Stimulated activated CD4-positive, alpha-beta T cell treated with anti-CD3 and anti-CD28 coated beads, Interleukin-1b, Interleukin-23, amount 100 ng/mL, for 48 hours (primary cell): ENCODE measurements at places on chromosomes 4 and X.
A peak's percentile ranks its signal among the peaks of the same experiment; 100 is the strongest.

DNA sequence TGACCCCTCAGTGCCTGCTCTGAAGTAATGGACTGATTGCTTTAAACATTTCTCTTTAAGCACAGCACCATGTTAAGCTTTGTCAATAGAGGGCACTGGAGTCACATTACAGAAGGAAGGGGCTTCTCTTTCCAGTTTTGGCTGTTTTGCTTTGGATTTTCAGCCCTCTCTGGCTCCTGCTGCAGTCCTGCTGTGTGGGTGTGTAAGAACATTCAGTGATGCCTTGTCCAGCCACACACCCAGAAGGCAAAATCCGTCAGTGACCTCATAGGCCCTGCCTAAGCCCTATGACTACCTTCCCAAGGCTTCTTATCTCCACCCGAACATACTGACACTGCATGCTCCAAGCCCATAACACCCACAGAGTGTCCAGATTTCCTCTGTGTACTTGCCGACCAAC is 215.3 kb upstream of the CTSO start:
- no peak for DNase-seq

DNA sequence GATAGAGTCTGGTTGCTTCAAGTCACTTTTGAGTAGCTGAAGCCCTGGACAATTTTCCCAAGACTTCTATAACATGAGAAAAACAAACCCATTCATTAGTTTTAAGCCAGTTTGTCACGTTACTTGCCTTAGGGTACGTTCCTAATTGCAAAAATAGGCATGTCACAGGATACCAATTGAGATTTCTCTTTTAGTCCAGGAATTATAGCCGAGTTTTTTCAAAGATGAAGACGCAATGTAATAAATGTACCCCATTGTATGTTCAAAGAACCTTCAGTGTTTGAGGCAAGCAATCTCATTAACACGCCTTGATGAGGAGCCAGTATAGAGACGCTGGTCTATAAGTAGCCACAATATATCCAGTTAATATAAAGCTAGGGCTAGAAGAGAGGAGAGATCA is 534.2 kb downstream of the INPP4B start:
- no peak for DNase-seq

DNA sequence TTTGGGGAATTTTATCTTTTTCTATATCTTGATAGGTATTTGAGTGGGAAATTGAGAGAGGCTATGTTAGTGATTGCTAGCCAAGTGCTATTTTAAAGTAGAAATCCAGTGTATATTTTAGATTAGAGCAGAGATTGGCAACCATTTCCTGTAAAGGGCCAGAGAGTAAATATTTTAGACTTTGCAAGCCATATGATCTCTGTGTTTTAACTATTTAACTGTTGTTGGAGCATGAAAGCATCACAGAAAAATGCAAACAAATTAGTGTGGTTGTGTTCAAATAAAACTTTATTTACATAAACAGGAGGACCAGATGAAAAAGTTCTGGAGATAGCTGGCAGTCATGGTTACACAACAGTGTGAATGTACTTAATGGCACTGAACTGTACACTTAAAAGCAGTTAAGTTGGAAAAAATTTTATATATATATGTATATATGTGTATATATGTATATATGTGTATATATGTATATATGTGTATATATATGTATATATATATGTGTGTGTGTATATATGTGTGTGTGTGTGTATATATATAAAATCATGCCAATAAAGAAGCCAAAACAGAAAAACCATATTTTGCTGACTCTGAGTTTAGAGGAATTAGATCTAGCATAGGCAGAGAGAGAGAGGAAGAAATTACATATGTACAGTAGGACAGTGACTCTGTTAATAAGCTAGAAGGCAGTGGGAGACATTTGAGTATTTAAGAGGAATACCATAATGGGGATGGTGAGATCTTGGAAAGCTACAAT is 83.4 kb downstream of the TMEM164 start:
- DNase-seq: no peak

DNA sequence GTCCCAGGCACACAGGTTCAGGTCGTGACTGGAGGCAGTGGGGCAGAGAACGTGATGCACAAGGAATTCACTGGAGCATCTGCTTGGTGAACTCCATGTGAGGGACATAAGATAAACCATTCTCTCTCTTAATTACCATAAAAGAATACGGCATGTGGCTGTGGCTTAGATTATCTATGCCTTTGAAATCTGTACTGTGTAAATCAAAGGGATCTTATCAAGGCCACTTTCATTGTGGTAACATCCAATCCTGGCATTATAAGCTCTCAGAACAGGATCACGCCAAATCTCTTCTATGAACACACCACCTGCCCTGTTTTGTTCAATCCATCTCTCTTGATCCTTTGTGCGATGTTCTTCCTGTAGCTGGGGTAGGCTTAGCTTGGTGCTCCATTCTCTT is 192.3 kb downstream of the SPATA18 start:
- DNase-seq: no peak

DNA sequence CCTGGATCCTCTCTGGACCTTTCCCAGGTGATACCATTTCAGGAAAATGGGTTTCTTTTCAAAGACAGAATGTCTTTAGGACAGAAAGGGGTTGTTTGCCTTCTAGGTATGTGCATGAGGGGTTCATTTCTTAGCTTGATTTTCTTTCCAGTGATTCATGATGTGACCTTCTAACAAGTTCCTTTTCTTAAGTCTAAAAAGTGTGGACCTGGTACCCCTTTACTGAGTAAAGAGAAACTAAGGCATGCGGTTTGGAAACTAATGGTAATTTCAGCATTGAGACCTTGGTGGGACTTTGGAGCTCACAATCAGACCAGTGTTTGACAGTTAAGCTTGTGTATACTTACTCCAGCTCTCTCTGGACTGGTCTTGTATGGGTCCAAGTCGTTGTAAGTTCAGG is 8.7 kb downstream of the ENOPH1 start:
- no peak for DNase-seq

DNA sequence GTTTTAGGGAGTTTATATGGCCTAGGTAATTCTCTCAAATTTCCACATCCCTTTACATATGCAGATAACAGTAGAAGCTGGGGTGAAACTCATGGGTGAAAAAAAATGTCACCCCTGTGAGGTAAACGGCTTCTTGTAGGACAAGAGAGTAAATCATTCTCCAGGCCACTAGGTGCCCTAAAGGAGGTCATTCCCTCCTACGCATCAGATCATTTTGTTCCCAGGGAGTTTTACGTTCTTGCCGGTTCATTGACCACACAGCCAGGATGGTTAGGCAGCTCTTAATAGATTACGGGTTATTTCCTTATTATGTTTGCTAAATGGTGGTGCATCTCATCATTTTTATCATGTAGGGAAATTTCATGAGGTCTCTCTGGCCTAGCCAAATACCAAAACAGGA is 225.8 kb upstream of the NOCT start:
- no peak for DNase-seq

- DNase-seq: no peak
Observed at GRCh38 chrX:21813612-21814368, 25.6 kb upstream of the MBTPS2 start.

GRCh38 chr4:146435962-146436361 is 85.8 kb downstream of the SLC10A7 start:
- DNase-seq: no peak

DNA sequence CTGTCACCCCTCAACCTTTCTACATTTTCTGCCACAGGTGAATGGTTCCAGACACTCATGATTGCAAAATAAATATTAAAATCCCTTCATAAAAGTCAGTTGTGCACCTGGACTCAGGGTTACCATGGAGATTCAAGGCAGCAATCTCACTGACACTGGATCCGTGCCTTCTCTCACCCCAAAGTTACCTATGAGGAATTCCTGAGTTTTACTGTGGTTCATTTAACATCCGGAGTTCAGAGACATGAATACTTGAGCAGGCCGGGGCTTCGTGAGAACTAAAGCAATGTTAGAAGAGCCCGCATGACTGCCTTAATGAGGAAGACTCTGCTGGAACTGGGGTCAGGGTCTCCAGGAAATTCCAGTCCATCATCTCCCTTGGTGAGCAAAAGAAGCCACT is 12.5 kb upstream of the CLNK start:
- DNase-seq: no peak

DNA sequence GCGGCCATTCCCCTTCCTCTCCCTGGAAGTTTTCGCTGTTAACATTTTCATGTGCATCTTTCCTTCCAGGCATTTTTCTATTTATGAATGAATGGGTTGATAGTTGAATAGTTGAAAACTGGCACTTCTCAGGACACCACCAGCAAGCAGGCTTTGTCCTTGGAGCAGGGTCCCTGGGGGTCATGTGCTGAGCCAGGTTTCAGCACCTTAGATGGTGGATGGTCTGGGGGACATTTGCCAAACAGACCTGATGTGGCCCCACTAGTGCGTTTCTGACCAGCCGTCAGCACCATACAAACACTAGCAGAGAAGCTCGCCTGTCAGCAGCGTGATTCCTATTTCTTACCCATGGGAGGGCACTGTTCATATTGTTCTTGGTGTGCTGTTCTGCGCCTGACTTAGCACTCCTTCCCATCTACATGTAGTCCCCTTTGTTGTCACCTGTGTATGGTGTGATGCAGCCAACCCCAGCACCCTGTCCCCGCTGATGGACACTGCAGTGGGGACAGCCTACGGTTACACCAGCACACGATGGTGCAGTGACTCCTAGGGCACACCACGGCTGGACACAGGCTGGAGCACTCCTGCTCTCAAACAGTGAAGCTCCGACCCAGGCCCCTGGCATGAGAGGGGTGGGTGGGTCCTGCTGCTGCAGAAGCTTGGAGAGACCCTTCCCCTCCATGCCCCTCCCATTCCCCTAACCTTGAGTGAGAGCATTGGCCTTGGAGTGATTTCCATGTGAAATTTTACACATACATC is 27.2 kb upstream of the WFS1 start:
- no peak for DNase-seq

DNA sequence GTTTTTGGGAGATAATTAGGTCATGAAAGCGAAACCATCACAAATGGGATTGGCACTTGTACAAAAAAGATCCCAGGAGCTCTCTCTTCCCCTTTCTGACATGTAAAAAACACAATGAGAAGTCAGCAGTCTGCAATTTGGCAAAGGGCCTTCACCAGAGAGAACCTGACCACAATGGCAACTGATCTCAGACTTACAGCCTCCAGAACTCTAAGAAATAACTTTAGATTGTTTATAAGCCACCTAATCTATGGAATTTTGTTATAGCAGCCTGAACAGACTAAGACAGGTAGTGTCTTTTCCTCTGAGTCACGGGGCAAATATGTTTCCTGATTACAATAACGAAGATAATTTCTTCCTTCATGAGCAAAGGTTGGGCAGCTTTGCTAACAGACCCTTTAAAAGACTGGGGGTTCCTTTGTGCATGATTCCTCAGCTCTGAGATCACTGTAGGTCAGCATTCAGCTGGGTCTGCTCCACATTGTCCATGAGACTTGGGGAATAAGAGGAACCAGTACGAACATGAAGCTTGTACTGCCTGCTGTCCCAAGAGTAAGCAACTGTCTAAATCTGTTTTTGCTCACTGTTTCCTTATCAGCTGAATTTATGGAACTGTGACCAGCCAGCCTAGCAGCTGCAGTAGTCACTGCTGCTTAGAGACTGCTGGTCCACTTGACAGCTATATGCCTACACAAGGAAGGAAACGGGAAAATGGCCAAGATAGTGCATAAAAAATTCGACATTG is 191.6 kb downstream of the ANAPC10 start:
- no peak for DNase-seq

DNA sequence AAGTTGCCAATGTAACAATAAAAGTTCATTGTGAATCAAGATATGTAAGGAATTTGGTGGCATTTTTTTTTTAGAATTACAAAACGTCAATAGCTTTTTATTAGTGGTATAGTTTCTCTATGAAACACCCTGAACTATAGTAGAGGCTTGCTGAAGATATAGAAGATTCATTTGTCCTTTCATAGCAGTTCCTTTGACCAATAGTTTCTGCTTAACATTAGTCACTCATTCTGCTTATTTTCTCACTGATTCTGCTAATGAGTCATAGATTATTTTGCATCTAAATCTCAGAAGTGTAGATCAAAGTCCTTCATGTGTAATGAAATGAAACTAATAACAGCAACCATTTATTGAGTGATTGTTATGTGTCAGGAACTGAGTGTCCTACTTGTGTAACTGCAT is 205.0 kb upstream of the TET2 start:
- no peak for DNase-seq

DNA sequence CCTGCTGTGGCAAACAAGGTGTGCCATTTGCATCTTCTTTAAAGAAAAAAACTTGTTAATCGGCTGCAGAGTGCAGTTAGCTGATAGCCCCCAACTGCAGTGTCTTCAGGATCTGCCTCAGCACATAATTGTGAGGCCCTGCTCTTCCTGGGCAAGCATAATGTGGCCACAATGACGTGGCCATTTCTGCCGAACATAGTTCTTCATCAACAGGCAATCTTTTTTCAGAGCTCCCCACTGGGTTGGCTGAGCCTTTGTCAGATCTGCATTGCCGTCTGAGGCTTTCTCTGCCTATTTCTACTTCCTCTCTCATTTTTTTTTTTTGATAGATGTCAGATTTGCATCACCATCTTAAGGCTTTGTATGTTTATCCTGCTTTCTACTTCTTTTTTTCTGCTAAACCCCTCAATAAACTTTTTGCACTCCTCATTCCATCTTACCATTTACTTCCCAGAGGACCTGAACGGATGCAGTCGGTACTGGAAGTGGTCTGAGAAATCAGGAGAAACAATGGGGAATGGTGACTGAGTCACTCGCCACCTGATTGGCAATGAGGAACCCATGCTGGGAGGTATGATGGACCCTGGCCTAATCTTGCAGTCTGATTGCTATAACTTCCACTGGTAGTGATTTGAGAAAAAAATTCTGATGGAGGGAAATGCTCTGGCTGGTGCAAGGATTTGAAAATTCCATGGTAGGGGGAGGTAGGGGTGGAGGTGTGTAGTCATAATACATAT is 21.2 kb upstream of the TAB3 start:
- DNase-seq: peak; percentile 28

GRCh38 chr4:156420623-156421022 is 467.0 kb upstream of the CTSO start:
- DNase-seq: no peak

GRCh38 chr4:113060853-113061252 is 11.4 kb downstream of the ANK2 start:
- no peak for DNase-seq
